Adrenal gland (tissue), 19 donors: ENCODE measurements at places on chromosomes 1 and 21. TPM values are rescaled to one million over a fixed set of nuclear protein-coding genes. Genes with fewer than 3 reads are reported as not detected.

- peak overlapping the region; percentile 89 for H3K4me3 ChIP-seq
- no peaks in the 10 kb centered on the region for H3K27me3 ChIP-seq
- no peak for DNase-seq
- H3K36me3 ChIP-seq, result no peaks in the 10 kb centered on the region
Observed at GRCh38 chr1:93448983-93449804, 1.3 kb downstream of the FNBP1L start.

The CDC7 gene
- total RNA-seq, result 3.5 TPM

DNA sequence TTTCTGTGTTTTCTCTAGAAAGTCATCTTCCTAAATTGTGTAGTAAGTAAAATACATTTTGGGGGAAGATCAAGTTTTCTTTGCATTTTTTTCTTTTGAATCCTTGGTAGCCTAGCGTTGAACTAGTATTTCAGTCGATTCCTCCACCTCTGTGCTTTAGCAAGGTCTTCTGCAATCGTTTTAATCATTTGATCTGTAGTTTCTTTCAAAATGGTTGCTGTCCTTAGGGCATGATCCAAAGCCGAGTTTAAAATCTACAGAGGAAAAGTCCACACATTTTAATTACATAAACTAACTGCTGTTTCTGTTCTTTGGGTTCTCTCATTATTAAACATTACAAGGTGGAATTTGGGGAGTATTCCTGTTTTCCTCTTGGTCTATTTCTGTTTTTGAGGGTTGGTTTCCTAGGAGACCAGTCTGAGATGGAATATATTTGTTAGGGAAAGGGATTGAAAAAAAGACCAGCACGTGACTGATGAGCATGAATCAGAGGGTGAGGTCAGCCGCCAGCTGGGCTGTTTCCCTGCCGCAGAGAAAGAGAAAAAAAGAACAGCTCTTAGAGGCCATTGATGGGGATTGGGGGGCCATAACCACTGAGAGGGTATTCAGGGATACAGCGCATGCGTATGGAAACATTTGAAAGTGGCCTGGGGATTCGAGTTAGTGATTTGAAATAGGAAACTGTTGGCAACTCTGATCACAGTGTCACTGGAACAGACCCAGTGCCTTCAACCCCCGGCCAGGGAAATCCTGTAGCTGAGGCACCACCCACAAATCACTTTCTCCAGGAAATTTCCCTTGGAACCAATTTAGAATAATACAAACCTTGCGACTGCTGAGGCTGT, 40.6 kb downstream of the AKNAD1 start:
- H3K36me3 ChIP-seq, result no peaks in the 10 kb centered on the region
- DNase-seq, result peak; percentile 71
- peaks cover 4% of the 10 kb centered on the region for H3K4me1 ChIP-seq
- H3K27ac ChIP-seq, result peak overlapping the region; percentile 18
- H3K4me3 ChIP-seq, result peak overlapping the region; percentile 8

DNA sequence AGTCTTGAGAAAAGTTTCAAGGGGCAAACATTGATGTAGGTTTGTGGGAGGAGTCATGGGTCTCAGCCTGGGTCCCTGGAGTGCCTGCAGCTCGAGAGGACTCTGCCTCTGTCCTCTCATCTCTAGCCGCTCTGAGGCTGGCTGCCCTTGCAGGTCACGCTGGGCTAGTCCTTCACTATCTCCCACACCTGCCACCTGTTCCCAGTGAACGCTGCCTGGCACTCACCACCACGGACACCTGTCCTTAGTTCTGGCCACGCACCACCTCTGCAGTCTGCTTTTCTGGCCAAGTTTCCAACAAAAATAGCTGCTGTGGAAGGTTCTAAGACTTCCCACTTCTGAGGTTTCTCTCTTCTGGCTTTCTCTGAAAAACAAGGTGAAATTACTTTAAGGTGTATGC, 52.5 kb downstream of the SH3BGR start:
- H3K4me1 ChIP-seq, result no peaks in the 10 kb centered on the region
- H3K27ac ChIP-seq, result no peak overlapping the region
- DNase-seq, result no peak
- no peak overlapping the region for H3K4me3 ChIP-seq
- no peaks in the 10 kb centered on the region for H3K27me3 ChIP-seq

DNA sequence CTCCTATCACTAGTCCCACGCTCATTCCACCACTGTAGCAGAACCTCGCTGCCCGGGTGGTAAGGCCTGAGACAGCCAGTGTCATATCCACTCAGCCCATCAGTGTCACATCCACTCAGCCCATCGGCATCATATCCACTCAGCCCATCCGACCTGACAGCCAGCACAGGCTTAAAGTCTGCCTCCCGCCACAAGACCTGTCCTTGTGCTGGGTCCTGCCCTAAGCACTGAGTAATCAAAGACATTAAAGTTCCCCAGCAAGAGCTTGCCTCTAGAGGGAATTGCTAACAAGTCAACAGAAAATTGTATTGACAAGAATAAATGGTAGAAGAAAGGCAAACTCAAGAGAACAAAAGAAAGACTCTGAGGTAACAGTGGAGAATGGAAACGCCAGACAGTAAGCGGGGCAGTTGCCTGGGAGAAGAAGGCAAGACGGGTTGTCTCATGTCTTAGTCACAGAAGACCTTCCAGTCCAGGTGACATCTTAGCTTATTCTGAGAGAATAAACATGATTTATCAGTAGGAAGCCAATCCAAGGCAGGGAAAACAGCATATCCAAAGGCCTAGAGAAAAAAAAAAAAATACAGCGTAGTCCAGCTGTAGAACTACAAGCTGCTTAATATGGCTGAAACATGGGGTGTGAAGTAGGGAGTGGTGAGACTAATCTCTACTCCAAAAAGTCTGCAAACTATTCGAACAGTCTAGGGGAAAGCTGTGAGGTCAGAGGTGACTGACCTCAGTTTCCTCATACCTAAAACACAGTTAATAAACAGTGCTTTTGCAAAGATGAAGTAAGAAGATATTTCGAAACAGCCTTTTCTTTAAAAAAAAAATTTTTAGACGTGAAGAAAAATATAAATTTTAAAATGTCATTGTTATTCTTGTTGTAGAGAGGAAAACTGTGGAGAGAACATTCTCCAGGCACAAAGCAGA, 1.1 kb downstream of the ITLN1 start:
- H3K27me3 ChIP-seq, result peaks cover 2% of the 10 kb centered on the region
- H3K4me3 ChIP-seq, result no peak overlapping the region
- H3K4me1 ChIP-seq, result no peaks in the 10 kb centered on the region
- H3K27ac ChIP-seq, result no peak overlapping the region
- DNase-seq, result no peak

- DNase-seq, result no peak
- no peaks in the 10 kb centered on the region for H3K27me3 ChIP-seq
- H3K36me3 ChIP-seq, result no peaks in the 10 kb centered on the region
- no peak overlapping the region for H3K4me3 ChIP-seq
Observed at GRCh38 chr21:46639489-46640386, 4.3 kb downstream of the PRMT2 start.

- H3K36me3 ChIP-seq, result no peaks in the 10 kb centered on the region
- H3K27ac ChIP-seq, result no peak overlapping the region
- no peaks in the 10 kb centered on the region for H3K4me1 ChIP-seq
- DNase-seq, result no peak
Observed at GRCh38 chr1:25798666-25799351, 1.2 kb upstream of the SELENON start.

- H3K27me3 ChIP-seq, result no peaks in the 10 kb centered on the region
- H3K36me3 ChIP-seq, result no peaks in the 10 kb centered on the region
- H3K27ac ChIP-seq, result no peak overlapping the region
- no peak for DNase-seq
- peaks cover 25% of the 10 kb centered on the region for H3K4me1 ChIP-seq
Observed at GRCh38 chr1:231340328-231341013, 2.4 kb downstream of the SPRTN start.
